ENCODE measurements at places on chromosomes 3 and 15.

DNA sequence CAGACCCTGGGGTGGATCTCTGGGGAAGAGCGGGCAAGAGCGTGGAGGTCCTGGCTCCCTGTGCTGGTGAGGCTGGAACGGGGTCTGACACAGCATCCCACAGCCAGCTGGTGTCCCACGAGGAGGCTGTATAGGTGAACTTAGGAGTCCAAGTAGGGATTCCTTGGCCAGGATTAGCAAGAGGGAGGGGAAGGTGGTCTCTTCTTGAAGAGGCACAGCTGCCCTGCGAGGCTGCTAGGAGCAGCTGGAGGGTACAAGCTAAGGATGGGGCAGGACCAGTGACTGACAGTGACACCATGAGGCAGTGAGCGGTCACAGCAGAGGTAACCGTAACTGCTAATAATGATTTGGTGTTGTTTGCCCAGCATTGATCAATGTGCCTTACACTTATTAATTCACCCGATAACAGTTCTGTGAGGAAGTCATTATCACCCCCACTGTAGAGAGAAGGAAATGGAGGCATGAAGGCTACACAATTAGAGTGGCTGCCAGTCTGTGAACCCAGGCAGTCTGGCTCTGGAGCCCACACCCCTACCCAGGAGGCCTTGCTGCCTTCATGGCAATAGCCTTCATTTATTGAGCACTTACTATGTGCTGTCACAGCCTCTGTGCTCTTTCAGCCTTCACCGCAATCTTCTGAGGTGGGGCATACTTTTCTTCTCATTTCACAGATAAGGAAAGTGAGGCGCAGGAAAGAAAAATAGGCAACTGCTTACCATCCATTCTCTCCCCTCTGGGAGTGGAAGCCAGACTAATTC, 59.4 kb downstream of the TMEM44 start:
- DNase-seq = peak; percentile 20

DNA sequence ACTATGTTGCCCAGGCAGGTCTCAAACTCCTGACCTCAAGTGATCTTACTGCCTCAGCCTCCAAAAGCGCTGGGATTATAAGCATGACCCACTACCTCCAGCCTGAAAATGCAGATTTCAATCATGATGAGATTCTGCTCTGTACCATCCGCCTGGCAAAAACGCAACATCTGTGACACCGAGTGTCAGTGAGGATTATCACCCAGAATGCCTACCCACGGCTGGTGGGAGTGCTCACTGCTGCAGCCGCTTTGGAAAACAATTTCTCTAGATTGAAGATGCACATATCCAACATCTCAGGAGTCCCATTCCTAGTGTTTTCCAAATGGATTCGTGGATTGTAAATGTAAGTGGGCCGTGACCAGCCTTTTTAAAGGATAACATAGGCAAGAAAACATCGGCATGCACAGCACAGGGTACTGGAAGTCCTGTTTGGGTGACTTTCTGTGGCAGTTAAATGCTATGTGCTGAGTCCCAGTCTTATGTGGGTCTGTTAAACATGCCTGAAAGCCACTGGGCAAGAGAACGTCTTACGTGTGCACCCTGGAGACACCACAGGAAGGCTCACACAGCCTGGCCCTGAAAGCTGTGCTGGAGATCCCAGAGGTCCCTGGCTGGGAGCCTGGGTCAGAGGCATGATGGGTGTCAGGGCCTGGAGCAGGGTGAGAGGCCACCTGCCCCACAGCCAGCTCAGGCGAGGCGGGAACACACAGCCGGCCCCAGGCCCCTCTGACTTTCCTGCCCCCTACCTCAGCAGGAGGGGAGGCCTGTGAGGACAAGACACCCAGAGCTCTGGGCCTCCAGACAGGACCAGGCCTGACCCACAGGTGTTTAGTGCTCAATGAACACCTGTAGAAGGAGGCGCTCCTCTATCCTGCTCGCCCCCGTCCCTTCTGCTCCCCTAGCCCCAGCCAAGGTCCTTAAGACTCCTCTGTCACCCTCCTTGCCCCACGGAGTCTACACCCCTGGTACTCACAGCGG, 918 bp downstream of the PRSS50 start:
- DNase-seq = no peak

- no peak for DNase-seq
Measured at GRCh38 chr3:58188921-58189451, 21.8 kb downstream of the DNASE1L3 start.

DNA sequence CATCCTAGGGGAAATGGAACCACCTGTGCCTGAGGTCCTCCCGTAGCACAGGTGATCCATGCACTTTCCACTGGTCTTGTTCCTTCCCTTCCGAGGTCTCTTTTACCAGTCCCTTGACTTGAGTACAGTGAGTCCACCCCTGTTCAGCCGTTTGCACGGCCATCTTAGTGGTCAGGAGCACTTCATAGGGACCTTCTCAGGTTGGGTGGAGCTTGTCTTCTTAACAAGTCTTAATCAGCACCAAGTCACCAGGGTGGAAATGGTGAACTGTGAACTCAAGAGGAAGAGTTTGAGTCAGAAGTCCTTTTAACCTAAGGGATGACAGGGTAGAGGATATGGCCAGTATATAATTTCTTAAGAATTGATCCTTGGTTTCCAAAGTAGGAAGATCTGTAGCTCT, 21.4 kb downstream of the ARL8B start:
- no peak for DNase-seq

DNA sequence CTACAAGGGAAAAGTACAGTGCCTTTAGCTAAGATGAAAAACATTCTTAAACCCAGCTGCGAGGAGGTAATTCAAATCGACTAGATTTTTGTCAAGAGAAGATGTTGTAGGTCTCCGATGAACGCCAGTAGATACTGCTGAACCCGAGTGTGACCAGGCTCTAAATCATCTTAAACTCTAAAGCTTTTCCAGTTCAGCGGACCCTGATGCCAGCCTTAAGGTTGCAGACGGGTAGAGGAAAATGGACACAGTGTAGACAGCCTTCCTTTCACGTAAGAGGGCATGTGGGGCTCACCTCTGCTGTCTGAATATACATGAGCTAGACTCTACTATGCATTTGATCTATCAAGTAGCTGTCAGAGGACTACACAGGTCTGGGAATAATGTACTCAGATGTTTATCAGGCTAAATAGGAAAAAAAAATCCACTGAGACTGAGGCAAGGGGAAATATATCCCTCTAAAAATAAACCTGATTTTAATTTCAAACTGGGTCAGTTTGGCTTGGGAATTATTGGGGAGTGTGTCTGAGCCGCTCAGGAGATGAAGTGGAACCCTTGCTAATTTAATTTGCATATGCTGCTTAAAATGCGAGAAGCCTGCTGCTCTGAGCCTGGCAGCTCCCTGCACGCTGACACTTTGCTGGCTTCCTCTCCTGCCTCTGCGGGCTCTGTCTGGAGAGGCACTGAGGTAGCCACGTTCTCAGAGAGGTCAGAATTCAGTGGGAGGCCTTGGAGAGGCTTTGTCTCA, 151.9 kb downstream of the CADPS start:
- DNase-seq = no peak

- no peak for DNase-seq
Measured at GRCh38 chr3:4900298-4900697, 78.9 kb upstream of the BHLHE40 start.

- DNase-seq = no peak
Measured at GRCh38 chr15:53747501-53748068, 11.9 kb downstream of the WDR72 start.

DNA sequence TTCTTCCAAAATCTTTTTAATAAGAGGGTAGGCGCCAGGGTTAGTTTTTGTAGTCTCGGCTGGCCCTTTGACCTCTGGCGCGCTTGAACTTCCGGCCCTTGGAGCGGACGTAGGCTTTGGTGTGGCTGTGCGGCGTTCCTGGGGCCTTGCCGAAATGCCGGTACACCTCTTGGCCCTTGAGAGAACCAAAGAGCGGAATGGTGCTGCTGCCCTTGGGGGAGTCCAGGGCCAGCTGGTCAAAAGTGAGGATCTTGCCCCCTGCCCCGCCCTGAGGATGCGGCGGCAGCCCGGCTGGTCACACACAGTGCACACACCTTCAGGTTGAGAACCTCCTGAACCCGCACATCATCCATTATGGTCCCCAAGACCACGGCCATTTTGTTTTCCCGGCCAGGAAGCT, 20.0 kb upstream of the CHRNB4 start:
- no peak for DNase-seq

DNA sequence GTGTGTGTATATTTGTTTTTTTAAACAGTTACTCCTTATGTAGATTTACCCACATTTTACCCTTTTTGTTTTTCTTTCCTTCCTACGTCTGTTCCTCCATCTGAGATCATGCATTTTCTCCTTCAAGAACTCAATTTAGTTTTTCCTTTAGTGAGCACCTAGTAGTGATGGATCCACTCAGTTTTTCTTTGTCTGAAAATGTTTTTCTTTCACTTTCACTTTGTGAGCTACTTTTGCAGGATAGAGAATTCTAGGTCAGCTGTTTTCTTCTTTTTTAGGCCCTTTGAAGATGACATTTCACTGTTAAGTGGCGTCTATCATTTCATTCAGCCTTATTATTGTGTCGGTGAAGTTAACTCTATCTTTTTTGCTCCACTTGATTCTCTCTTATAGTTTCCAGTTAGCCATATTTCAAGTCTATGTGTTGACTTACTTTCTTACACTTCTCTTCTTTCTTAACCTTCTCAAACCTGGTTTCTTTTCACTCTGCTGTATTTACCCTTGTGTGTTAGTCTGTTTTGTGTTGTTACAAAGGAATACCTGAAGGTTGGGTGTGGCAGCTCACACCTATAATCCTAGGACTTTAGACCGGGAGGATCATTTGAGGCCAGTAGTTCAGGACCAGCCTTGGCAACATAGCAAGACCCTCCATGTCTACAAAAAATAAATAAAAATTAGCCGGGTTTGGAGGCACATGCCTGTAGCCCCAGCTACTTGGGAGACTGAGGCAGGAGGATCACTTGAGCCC, 55.8 kb downstream of the PRKCI start:
- DNase-seq = no peak

GRCh38 chr15:100254691-100255090, 87.1 kb downstream of the ADAMTS17 start:
- DNase-seq = no peak

DNA sequence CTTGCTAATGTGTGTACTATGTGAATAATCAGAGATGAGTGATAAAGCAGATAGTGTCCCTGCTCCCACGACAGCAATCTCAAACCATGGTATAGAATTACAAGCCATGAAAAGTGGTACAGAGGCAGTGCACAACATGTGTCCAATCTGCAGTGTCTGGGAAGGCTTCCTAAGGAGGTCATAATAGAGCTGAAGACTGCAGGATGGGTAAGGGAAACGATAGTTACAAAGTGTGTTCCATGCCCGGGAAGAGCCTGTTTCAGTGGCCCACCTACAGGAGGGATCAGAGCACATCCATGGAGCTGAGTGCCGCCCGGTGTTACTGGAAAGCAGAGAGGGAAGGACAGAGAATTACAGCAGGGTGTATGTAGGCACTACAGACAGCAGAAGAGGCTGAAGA, 48.9 kb downstream of the PAK2 start:
- DNase-seq = no peak

- no peak for DNase-seq
Measured at GRCh38 chr3:177647341-177647740, 450.1 kb upstream of the TBL1XR1 start.

DNA sequence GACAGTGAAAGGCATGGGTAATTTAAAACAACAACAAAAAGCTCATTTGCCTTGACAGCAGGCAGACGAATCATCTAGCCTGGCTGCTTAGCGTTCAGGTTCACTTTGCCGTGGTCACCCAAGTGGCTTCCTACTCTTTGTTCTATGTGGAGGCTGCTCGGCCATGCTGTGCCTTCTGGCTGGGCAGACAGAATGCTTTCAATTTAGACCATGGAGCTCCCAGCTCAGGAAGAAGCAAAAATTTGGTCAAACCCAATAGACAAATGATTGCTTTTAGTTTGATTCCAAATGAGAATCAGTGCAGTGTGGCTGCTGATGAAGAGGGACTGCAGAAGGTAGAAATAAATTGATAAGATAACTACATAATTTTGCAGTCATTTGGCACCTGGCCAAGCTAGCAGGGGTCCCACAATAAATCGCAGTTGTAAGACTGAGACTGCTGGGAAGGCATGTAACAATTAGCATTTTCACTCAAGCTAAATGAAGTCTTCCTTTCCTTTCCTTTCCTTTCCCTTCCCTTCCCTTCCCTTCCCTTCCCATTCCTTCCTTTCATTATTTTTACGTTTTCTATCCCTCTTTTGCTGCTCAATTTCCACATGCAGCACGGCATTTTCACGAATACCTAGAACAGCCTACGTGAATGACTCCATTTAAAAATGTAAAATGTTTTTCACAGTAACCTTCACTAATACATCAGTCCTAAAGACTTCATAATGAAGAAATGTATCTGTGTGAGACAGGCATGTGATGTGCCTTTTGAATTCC, 360.4 kb upstream of the TGFBR2 start:
- DNase-seq = no peak

DNA sequence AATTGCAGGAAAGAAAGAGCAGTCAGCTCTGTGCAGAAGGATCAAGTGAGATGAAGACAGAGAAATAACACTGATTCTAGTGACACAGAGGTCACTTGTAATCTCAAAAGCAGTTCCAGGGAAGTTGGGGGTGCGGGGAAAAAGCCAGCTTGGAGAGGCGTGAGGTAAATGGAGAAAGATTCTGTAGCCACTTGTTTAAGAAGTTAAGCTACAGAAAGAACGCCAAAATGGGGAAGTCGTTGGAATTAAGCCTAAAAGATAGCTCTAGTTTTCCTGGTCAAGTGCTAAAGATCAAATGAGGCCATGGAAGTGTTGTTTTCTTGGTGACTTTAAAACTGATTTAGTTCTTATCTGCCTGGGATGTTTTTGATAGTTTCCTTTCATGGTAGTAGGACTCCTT, 152.0 kb downstream of the GREM1 start:
- DNase-seq = no peak

GRCh38 chr3:4392992-4393391, 74.1 kb downstream of the SUMF1 start:
- no peak for DNase-seq

DNA sequence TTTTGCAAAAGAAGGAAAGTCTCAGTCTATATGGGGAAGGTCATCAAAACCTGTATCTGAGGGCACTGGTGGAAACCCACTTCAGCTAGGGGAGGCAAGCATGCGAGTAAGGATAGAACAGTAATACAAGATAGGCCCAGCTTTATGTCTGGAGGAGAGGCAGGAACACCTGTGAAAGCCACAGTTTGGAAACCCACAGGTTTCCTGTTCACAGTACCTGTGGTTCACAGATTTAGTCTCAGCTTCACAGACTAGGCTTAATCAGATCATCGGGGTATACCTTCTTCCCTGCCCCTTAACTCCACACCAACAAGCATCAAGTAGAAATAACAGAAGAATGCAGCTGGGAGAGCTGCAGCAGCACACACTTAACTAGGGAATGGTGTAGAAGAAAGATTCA, 36.2 kb downstream of the C2CD4B start:
- no peak for DNase-seq

GRCh38 chr15:51714162-51714561, 23.3 kb downstream of the LYSMD2 start:
- no peak for DNase-seq

DNA sequence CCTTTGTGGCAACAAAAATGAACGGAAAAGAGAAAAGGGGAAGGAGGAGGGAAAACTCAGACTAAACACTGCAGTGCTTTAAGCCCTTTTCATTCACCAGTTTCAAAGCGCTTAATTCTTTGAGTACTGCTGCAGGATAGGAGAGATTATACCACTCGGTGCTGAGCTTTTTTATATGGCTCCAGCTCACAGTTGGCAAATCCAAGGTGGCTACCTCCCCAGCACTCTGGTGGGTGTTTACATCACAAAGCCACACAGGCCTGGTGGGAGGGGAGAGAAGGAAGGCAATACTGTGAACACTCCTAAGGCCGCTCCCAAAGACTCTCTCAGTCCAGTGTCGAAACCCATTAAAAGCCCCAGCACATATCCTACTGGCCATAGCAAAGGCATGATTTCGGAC, 191.4 kb downstream of the STT3B start:
- no peak for DNase-seq
